Fibroblast of lung (primary cell): ENCODE measurements at places on chromosomes 2 and 18. TPM values are rescaled to one million over a fixed set of nuclear protein-coding genes. Genes with fewer than 3 reads are reported as not detected.

- H3K27ac ChIP-seq: no peak overlapping the region
- no peak overlapping the region for H3K4me3 ChIP-seq
- no peaks in the 10 kb centered on the region for H3K27me3 ChIP-seq
Observed at GRCh38 chr2:36513661-36514060, 84.3 kb downstream of the FEZ2 start.

GRCh38 chr2:24886126-24886501 lies 33.9 kb downstream of the ADCY3 start:
- DNase-seq: no peak
- no peak overlapping the region for H3K4me3 ChIP-seq
- peaks cover 2% of the 10 kb centered on the region for H3K4me1 ChIP-seq
- peak overlapping the region; percentile 43 for H3K27ac ChIP-seq
- no peaks in the 10 kb centered on the region for H3K36me3 ChIP-seq
- no peaks in the 10 kb centered on the region for H3K27me3 ChIP-seq

DNA sequence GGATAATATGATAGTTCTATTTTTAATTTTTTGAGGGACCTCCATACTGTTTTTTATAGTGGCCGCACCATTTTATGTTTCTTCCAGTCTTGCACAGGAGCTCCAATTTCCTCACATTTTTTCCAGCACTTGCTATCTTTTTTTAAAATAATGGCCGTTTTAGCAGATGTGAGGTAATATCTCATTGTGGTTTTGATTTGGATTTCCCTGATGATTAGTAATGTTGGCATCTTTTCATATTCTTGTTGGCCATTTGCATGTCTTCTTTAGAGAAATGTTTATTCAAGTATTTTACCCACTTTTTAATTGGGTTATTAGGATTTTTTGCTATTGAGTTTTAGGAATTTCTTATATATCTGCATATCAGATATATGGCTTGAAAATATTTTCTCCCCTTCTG lies 29.9 kb upstream of the NAPG start:
- H3K4me3 ChIP-seq: no peak overlapping the region
- peak; percentile 45 for DNase-seq
- H3K27ac ChIP-seq: no peak overlapping the region
- H3K4me1 ChIP-seq: no peaks in the 10 kb centered on the region
- H3K36me3 ChIP-seq: no peaks in the 10 kb centered on the region

Gene TAF1B
- 19.8 and 32.9 TPM in 2 replicates for total RNA-seq
